ENCODE measurements at places on chromosomes 4 and X. TPM values are rescaled to one million over a fixed set of nuclear protein-coding genes. Genes with fewer than 3 reads are reported as not detected.

DNA sequence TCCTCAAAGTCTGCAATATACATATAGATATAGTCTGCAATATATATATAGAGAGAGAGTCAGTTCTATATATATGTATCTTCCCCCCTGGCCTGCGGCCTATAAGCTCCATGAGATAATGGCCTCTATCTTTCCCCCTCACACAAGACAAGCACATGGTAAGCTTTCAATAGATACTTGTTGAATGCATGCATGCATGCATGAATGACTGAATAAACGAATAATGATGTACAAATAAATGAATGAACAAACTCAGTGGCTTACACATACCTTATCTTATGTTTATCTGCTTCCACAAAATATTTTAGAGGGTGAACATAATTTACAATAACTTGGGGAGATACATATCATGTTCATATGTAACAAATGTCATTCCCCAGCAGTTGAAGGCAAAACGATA is 6.3 kb upstream of the GPM6A start:
- no peak for DNase-seq

- DNase-seq = peak; percentile 70
These were observed 287.2 kb downstream of the OPHN1 start for GRCh38 chrX:68146054-68146453.

GRCh38 chrX:3738509-3738908 is 25.1 kb upstream of the PRKX start:
- no peak for DNase-seq

BTC gene
- 0.16 TPM for total RNA-seq

DNA sequence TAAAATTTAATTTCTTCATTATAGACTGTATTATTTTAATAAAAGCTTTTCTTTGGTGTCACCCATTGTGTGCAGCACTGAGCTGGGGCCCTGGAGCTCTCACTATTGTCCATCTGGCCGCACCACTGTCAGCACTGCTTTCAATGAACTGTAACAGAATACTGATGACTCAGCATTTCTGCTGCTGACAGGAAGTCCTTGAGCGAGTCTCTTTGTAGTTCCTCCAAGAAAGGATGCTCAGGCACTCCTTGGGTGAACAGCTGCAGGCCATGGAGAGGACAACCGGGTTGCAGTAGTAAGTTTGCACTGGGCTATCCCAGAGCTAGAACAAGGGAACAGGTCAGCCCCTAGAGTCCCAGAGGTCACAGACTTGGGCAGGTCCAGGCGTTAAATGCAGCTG is 81.6 kb downstream of the SORBS2 start:
- no peak for DNase-seq

DNA sequence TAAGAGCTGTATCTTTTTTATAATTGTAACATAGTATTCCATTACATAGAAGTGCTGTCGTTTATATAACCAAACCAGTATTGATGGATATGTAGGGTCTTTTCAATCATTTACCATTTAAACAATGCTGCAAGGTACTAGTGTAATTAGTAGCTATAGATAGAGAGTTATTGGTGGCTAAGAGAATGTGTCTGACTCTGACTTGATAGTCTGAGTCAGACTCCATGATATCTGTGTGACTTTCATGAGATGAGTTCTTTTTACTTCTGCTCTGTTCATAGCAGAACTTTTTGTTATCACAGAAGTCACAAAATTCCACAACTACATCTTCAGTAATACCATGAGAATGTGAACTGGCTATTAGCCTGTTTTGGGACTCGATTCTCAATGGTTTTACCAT is 150.6 kb downstream of the FHIP1A start:
- DNase-seq = no peak

DNA sequence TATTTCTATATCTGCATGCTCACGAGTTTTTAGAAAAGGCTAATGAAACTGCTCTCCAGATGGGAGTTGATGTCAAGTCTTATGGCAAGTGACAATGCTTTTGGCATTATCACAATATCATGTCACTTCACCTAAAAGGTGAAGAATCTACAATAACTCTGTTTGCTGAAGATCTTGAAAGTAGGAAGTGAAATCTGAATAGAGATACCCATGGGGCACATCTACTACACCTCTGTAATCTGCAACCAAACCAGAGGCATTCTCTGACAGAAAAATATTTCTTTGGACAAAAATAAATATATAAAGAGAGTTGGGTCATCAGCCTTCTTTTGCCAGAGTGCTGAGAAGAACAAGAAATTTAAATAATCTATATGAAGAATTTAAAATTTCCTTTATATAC is 3.9 kb upstream of the VAMP7 start:
- no peak for DNase-seq

DNA sequence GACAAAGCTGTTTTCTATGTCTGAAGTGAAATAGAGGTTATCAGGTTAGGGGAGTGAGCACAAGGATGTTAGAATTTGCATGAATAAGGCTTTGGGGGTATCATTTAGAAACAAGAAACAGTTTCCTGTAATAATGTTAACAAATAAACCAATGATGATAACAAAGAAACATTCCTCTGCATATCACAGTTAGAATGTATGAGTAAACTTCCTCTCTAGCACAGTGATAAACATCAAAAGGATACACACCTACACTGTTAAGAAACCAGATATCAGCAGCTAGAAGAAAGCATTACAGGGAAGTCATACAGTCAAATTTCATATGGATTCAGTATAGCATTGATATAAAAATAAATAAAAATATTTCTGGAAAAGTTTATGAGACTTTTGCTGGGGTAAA is 340.0 kb upstream of the MAGEB16 start:
- no peak for DNase-seq

DNA sequence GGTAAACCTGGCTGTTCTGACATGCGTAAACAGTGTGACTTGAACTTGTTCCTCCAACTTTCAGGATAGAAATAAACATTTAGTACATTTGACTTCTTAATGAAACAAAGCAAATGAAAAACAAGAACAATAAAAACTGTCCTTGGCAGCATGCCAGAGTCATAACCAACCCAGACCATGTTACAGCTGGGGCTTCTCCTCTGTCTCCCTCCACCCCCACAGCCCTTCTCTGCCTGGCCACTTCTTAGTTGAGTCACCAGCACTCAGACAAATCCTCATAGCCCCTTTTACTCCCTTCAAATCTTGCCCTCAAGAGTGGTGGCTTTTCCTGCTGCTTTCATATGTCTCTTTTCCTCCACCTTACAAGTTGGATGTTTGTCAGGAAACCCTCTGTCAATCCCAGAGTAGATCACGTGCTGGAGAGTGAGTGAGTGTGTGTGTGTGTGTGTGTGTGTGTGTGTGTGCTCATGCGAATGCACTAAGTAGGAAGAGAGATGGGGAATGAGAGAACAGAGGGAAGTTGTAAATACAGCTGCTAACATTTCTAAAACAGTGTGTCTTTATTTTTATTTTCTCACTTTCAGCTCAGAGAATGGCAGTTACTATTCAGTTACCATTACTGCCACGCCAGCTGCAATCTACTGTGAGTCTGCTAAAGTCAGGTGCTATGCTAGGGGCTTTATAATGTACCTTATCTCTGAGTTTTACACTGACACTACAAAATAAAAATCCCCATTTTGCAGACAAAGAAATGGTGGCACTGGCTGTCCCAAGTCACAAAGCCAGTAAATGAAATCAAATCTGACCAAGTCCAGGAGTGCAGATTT is 15.0 kb downstream of the SCARB2 start:
- peak; percentile 68 for DNase-seq

SMARCA1 gene
- 46.9 TPM for total RNA-seq

- DNase-seq = no peak
These were observed 44.9 kb downstream of the CLNK start for GRCh38 chr4:10639664-10640063.

C4orf46 gene
- 11.9 TPM for total RNA-seq

DNA sequence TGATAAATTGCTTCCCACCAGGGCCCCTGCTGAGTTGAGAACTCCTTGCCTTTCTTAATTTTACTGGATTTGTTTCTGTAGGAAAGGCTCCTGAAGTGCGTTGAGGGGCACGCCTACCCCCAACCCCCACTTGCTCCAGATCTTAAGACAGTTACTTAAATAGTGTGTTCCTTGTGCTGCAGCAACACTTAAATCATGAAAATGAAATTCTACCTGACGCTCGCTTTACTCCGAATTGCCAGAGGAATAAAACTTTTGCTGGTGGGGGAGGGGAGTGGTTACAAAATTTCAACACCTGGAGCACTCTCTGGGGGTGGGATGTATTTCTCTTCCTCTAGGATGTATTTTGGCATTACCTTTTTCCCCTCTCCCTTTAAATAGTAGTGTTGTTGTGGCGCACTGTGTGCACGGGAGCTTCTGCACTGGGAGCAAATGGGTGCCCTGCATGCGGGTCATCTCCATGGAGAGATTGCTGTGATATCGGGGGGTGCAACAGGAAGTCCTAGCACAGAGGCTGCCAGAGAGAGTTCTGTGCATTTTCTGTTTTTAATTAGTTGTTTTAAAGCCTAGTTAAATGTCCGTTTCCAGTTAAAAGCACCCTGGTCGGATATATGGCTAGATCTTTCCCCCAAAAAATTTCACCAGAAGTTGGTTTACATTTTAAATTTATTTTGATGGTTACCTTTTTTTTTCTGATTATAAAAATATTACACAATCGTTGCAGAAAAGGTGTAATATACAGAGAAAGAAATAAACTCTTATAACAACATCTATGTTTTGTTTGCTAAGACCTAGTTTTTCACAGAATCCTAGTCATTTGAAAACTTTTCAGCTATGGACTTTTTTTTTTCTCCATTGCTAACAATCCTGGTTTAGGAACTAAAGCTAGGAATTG is 207.7 kb downstream of the SOWAHB start:
- DNase-seq = no peak

DNA sequence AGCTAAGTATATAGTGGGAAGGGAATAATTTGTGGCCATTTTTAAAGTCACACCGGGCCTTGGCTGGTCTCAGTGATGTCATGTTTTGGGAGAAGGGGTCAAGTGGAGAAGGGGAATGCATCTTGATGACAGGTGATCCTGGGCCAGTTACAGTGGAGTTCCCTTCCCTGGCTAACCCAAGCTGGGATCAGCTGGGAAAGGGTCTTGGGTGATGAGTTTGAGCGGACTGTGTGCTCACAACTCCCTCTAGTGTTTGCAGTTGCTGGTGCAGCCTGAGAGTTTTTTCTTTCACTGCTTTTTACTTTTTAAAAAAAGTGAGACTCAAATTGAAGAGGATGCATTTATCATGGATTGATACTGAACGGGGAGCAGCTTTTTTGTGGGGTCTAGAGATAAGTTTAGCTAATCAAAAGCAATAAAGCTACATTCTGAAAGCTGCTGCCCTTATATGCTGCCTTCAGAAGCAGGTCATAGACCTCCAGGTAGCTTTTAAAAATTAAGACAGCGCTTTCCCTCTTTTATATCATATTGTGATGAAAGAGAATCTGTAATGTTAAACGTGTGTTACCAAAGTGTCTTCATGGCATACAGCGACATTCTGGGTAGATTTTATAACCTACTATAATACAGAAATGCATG is 164.7 kb downstream of the DCLK2 start:
- DNase-seq = peak; percentile 56

PDHA1 gene
- 264 TPM for total RNA-seq

- DNase-seq = no peak
These were observed 4.2 kb downstream of the STAG2 start for GRCh38 chrX:123965712-123966111.

DNA sequence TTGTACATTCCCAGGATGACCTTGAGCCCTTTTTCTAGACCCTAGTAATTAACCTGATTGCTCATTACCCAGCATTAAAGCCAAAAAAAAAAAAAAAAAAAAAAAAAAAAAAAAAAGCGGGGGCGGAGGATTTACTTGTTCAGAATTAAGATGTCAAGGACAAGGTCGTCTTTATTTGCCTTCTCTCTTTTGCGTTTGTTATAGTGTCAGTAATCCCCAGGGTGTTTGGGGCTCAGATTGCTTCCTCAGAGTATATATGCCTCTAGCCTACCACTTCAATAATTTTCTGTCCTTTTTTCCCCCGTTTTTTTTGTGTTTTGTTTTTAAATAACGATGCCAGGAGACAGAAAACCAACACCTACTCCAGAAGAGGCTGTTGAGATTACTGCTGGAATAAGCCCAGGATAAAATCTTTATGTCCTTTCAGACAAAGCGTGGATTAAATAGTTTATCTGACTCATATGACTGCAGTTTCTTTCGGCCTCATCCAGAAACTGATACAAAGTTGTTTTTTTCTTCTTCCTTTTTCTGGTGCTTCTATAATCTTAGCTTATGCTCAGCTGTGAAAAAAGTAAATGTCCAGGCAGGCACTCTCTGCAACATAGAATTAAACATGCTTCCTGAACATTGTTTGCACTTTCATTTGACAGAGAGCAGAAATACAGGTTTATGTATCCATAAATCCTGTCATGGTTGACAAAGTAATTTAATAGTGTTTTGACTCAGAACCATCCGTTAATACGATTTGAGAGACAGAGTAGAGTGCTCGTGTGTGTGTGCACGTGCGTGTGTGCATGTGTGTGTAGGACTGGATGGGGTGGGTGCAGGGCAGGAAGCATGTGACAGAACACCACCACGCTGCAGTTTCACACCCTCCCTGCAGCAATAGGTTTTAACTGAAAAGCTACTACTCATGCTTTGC is 138.6 kb downstream of the AFF1 start:
- peak; percentile 78 for DNase-seq

- DNase-seq = no peak
These were observed 269.9 kb upstream of the NRK start for GRCh38 chrX:105552395-105552794.

- DNase-seq = peak; percentile 39
These were observed 64.5 kb upstream of the PDE5A start for GRCh38 chr4:119693126-119693525.

DNA sequence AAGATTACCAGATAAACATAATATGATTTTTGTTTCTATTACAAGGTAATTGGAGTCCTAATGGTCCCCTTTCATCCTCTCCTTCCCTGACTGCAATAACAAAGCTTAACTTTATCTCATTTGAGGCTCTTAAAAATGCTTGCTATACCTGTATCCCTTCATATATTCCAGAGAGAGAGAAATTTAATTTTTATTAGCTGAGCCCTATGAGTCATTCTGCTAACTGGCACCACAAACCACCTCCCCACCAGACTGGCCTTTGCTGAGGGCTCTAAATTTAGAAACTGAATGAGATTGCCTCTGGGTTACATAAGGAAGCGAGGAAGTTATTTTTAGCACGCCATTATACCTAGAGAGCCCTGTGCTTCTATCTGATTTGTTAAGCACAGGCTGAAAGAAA is 27.4 kb downstream of the CBLL2 start:
- peak; percentile 44 for DNase-seq

GRCh38 chrX:9997524-9997923 is 30.4 kb downstream of the CLDN34 start:
- DNase-seq = no peak

DNA sequence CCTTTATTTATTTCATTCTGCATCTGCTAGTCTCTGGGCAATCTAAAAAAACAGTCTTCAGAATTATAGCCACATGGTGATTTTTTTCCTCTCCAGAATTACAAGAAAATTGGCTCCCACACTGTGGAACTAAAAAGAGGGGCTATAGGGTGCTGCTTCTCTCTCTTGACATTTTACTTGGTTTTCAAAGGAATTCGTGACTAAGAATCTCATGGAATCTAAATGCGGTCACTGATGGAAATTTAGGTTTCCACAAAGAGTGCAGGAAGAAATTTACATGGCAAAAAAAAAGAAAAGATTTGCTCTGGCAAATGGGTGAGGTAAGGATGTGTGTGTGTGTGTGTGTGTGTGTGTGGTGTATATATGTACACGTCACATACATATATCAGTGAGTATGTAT is 10.2 kb downstream of the ATXN3L start:
- DNase-seq = no peak
